ENCODE measurements at places on chromosomes 5 and 9.

DNA sequence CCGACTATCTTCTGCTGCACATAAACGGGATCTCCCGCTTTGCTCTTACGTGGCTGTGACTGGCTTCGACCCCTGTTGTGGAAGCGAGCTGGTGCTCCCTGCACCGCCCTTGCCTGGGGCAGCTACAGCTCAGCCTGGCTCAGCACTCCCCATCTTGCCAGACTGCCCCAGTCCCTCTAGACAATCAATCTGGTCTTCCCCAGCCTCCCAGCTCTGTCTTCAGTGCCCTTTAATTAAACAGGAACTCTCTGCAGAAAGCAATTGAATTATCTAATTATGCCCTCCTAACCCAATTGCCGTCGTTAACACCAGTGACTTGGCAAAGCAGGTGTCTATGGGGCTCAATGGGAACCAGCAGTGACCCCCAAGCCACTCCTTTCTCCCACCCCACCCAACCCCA lies 18.9 kb upstream of the NTNG2 start:
- no peak for DNase-seq

DNA sequence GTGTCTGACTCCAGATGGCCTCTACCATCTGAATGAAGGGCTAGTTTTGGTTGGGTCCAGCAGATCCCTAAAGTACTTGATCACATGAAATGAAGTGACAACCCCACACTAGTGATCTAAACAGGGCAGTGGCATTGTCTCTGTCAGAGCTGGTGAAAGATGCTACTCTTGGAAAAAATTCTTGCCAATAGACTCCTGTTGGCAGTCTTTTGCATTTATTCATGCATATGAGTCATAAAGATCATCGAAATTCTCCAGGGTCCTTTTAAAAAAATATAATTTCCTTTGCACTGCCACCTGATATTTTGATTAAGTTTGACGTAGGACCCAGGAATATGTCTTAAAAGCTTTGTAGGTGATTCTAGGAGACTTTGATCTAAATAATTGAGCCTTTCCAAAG lies 135.1 kb upstream of the ELL2 start:
- no peak for DNase-seq

DNA sequence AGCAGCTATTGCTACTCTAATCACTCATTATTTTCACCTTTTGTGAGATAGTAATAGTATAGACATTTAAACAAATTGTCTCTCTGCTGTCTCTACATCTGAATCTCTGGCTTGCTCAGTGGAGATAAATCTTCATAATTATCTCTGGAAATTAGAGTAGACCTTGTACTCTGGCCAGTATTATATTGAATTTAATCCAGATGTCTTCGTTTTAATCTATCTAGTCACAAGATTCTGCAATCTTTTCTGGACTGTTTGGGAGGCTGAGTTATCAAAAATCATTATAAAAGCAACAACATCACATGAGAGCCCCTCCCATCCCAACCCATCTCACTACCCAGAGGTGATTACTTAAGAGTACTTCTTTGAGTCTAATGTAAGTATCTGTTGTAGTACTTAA lies 19.0 kb downstream of the ARHGAP26 start:
- no peak for DNase-seq

DNA sequence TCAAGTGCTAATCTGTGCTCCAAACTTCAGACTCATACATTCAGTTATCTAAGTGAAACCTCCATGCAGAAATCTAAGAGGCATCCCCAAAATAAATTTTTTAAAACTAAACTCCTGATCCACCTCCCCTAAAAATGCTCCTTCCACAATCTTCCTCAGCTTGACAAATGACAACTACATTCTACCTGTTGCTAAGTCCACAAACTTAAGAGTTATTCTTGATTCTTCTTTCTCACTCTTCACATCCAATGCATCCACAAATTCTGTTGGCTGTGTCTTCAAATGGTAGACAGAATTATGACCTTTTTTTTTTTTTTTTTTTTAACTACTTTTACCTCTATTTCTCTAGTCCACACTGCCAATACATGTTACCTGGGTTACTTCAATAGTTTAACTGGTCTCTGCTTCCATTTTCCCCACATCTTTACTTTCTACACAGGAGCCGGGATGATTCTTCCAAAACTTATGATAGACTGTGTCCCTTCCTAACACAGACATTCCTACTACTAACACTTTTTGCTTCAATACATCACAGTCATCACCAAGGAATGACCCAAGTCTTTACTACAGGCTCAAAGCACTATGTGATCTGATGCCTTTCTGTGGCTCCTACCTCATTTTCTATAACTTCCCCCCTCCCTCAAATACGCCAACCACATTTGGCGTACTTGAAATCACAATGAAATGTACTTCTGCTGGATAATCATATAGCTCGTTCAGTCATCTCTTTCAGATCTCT lies 143.6 kb downstream of the PDE4D start:
- DNase-seq, result no peak

Data from anterior cingulate cortex (tissue), 58 donors.